ENCODE measurements at places on chromosomes 5 and 9. TPM values are rescaled to one million over a fixed set of nuclear protein-coding genes. Genes with fewer than 3 reads are reported as not detected.

DNA sequence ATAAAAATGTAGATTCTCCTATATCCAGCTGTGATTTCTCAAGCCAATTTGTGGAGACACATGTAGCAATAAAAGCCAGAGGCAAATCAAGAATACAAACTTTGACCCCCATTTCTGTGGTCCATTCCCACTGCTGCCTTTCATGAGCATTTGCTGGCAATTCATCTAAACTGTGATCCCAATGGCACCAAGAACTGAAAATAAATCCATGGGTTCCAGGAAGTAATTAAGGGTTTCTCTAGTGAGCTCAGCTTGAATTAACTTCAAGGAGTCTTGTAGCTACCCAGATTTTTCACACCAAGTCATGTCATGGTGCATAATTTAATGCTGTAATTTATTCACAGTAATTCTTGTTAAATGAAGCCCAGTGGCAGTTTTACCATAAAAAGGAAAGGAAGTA lies 145.0 kb upstream of the SMC2 start:
- no peak for DNase-seq

DNA sequence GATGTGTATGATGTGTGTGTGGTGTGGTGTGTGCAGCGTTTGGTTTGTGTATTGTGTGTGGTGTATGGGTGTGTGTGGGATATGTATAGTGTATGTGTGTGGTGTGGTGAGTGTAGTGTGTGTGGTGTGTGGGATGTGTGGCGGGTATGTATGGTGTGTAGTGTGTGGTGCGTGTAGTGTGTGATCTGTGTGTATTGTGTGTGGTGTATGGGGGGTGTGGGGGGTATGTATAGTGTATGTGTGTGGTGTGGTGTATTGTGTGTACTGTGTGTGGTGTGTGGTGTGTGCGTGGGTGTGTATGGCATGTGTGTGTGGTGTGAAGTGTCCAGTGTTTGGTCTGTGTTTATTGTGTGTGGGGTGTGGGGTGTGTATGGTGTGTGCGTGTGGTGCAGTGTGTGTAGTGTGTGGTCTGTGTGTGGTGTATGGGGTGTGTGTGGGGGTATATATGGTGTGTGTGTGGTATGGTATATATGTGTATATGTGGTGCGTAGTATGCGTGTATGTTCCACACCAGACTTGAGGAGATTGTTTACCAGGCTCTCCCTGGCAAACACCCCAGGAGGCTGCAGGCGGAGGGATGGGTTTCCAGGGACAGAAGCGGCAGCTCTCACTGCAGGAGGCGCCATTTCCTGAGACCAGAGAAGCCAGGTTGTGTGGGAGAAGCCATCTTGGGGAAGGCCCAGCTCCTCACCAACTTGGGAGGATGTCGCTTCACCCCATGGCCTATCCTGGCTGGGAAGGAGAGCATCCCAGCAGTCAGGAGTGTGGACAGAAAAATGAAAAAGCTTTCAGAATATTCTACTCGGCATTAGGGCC lies 138.1 kb downstream of the NXNL2 start:
- no peak for DNase-seq

GRCh38 chr9:126677188-126678084 lies 63.7 kb downstream of the LMX1B start:
- no peak for DNase-seq

DNA sequence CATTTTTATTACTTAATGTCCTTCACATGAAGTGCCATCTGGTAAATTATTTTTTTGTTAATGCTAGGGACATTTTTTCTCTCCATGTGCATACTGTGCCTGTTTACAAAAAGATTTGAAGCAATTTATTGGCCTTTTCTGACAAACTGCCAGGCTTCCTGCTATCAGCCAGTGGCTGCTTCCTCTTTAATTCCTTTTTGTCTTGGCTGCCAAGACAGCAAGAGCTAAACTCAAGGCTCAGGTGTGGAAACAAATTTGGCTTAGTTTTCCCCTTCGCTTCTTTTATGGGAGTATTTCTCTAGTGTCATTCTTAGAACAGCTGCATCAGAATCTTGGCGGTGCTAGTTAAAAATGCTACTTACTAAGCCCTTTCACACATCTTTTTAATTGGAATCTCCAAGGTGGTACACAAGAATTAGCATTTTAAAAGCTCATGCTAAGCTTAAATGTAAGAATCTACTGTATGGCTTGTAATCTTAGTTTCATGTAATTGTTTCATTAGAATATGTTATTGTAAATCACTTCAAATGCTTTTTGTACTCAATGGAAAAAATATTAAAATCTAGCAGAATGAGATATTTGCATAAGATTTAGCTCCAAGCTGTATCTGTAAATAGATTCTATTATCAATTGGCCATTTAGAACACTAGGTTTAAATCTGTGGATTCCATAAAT lies 134.2 kb upstream of the RASGRF2 start:
- DNase-seq = no peak

DNA sequence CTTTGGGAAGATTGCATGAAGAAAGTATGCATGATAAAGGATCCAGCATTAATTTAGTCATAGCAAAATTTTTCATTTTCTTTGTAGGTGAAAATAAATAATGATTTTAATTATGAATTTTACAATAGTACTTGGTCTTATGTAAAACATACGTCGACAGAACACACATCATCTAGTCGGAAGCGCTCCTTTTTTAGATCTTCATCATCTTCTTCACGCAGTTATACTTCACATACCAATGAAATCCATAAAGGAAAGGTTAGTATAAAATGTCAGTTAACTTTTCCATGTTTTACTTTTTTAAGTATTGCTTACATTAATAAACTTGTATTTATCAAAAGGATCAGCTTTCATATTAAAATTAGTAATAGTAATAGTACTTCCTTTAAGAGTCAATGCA lies 35.8 kb downstream of the C7 start:
- no peak for DNase-seq

DNA sequence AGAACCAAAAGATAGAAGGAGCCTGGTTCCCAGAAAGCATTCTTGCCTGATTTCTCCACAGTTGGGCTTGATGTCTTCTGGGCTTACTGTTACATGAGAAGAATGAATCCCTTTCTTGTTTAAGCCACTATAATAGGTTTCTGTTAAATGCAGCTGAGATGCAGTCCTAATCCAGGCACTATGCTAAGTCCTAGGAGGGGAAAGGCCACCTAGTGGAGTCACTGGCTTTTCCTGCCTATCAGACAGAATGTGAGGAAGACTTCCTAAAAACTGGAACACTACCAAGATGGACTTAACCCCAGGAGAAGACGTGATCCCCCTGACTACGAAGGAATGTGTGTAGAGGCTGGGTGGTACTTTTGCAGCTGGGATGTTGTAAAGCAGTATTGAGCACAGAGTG lies 34.3 kb upstream of the FSD1L start:
- no peak for DNase-seq

DNA sequence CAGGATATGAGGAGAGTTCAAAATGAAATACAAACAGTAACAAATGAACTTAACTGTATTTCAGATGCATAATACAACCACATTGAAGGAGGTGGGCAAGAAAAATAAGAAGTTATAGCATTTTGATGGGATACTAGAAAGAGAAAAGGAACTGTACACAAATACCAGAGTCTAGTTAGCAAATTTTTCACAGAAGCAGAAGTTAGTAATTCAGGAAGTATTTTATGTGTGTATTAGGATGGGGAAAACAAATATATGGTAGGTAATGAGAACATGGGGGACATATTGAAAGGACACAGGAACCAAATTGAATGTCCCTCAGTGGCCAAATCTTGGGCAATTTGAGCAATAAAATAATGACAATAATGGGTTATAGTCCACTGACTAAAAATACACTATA lies 18.4 kb downstream of the GM2A start:
- DNase-seq = no peak

DNA sequence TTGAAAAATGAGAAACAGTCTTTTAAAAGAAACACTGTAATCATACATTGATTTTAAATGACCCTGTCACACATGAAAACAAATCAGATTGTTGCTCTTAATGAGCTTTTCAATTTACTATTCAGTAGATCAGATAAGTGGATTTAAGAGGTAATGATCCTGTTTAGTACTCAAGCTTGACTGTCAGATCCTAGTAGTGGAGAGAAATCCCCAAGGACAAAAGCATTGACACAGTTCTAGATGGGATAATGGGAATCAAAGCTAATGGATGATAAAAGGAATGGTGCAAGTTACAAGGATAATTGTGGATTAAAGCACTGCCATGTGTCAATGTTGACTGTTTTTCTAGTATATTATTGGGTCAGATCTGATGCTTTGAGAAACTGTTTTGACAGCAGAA lies 142.3 kb upstream of the TLX3 start:
- no peak for DNase-seq

DNA sequence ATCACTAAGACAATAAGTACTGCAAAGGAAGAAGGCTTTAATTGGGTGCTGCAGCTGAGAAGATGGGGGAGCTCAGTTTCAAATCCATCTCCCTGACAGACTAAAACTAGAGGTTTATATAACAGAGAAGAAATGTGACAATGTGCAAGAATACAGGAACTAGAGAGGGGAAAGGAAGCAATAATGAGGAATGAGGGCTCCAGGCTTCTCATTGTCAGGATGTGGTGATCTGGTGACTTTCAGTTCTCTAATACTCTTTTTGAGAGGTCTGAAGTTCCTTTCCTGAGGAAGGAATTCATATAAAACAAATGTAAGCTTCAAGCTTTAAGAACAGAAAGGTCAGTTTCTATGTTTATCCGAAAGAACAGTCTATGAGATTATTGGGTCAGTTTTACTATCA lies 42.5 kb upstream of the SPATA31E1 start:
- DNase-seq = no peak

DNA sequence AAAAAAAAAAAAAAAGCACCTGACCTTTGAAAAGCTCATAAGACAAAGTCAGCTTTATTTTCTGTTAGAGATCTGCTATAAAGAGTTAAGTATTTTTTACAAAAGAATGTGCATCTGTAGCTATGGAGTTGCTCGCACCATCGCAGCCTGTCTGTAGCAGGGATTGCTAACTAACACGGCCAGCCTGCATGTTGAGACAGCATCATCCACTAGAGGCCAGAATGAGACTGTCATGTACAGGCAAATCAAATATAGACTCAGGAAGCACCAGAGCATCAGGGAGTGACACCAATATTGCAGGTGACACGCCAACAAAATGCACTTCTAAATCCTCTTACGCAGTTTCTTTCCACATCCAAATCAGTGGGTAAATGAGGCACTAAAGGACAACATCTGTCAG lies 136.3 kb upstream of the RASEF start:
- DNase-seq = no peak

DNA sequence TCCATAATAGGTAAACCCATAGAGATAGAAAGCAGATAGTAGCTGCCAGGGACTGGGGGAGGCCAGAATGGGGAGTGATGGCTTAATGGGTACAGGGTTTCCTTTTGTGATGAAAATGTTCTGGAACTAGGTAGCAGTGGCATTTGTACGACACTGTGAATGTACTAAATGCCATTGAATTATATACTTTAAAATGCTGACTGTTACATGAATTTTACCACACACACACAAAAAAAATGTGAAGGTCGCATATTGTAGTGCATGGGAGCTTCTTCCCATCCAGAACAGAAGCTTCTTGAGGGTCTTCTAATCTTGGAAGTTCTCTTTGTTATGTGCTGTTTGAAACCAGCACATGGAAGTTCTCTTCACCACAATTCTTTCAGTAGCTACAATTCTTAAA lies 19.9 kb upstream of the ANP32B start:
- DNase-seq = no peak

DNA sequence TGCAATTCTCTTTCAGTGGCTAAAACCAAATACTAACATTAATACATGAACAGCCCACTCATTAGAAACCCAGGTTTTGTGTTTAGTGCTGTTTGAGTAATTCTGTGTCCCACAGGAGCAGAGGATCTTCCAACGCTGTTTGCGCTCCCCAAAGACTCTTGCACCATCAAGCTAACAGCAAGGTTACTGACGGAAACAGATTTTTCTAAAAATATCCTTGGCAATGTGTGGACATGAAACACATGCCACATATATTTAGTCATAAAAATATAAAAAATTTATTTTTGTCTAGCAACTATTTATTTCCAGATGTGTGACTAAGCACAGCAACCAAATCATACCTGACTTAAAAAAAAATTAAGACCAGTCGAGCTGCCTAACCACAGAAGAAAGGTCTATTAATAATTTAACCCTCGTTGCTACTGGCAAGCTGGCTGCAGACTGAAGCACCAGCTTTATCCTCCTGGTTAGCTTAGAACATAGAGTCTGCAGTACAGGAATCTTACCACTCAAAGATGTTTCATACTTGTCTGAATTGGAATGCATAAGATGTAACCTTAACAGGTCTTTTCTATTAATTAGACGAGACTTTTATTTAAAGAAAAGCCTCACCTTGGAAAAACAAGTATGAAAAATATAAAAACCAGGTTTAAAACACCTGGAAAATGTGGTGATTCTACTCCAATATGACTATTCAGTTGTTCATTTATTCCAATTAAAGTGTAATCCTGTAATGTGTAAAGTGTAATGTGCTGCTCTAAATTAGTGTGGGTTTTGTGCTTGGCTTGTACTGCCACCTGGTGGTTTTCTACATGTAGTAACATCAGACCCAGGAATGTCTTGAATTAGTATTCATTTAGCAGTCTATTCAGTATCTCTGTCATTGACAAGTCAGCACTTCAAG lies 272.5 kb downstream of the EPB41L4A start:
- no peak for DNase-seq

GRCh38 chr9:112224401-112225289 lies 49.5 kb upstream of the SUSD1 start:
- DNase-seq = no peak

BTNL3 gene
- not detected for total RNA-seq

C5orf63 gene
- total RNA-seq = not detected

ARL14EPL gene
- not detected for total RNA-seq

ABLIM3 gene
- total RNA-seq = 0.56 TPM

PCDHA1 gene
- total RNA-seq = 0.50 TPM

CCIN gene
- total RNA-seq = 0.19 TPM

FANCG gene
- 87.1 TPM for total RNA-seq

CATSPER3 gene
- total RNA-seq = not detected

C5orf58 gene
- 1.6 TPM for total RNA-seq

MYMK gene
- not detected for total RNA-seq
